ENCODE measurements at places on chromosomes 16 and 17.

- DNase-seq = no peak
These were observed 53.7 kb upstream of the GNG13 start for GRCh38 chr16:853981-854807.

DNA sequence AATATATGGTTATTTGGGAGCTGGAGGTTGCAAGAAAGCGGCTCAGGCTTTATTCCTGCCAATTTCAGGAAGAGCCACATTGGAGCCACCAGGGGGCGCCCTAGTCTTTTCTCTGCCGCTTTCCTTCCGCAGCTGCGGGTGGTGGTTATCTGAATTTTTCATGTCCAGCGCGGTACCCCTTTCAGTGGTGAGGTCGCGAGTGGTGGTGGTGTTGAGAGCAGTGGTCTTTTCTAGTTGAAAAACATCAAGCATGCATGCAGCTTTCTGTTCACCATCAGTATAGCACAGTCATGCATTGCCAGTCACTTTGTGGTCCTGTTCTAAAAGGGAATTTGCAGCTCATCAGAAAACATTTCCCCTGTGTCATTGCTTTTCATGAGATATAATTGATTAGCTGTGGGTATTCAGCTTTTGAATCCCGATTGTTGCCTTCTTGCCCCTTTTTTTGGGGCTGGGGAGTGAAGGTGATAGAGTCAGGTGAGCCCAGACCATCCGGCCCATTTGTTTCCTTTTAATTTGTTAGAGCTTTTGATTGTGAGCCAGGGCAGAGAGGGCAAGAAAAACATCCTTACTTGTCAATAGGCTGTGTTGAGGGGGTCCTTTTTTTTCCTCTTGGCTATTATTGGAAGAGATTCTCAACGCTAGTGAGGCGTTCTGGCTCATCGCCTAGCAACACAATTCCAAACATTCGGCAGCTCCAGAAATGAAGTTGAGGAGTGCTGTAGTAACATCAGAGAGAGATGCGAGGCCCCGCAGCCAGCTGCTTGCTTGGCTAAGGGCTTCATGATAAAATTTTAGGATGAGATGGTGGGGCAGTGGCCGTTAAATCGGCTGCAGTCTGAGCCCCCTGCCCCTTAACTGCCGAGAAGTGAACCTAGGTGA is 119.0 kb downstream of the SNX29 start:
- DNase-seq = peak; percentile 70

DNA sequence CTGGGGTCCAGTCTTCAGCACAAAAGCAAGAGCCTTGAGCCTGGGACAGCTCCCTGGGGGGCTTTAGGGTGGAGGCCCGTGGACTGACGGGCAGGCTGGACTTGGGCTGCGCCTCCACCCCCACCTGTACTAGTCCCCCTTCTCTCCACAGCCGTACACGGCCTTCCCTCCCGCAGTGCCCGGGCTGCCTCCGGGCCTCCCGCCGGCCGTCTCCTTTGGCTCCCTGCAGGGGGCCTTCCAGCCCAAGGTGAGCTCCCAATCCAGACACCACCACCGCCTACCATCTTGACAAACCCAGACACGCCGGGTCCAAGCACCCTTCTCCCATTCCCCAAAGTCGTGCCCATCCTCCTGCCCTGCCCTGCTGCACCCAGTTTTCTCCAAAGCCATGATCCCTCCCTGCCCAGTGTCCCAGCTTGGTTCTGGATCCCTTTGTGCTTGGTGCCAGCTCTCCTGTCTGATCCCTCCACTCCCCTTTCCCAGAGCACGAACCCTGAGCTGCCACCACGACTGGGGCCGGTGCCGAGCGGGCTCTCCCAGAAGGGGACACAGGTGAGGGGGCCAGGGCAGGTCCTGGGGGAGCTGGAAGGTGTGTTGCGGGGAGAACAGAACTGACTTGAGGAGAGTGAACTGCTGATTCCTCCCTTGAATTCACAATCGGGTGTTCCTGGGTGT is 7.1 kb downstream of the FBRS start:
- no peak for DNase-seq

GRCh38 chr17:41308918-41309359 is at the start of gene KRTAP16-1:
TSS of gene KRTAP16-1 (minus strand) at chr17:41309309. CDS start at chr17:41309253, 56 bp downstream.
- no peak for DNase-seq

DNA sequence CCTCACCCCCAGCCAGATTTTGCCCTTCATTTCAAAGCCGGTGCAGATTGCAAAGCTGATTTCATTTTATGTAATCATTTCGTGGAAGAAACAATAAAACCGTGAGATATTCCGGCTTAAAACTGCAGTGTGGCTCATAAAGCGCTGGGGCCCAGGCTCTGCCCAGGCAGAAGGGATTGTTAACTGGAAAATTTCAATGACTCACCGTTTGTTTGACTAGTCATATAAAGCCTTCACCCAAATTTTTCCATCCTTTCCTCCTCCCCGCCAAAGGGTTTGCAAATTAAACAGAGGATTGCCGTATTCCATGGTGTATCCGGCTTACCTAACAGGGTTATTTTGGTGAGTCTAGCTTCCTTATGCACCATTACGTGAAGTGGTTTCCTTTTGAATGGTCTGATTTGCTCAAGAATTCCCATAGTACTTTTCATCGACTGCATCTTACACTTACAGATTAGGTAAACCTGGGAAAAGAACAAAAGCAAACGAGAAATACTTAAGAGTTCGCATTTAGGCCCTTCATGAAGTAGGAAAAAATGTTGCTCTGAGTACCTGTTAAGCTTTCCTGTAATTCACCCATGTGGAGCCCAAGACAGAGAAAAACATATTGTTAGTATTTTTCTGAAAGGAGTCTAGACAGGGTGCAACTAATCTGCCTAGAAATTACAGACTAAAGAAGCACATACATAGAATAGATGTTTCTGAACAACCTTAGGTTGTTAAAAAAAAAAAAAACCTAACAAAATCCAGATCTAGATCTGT is 949 bp upstream of the GSPT1 start:
- peak; percentile 62 for DNase-seq

- no peak for DNase-seq
These were observed 14.9 kb upstream of the C16orf54 start for GRCh38 chr16:29760567-29761279.

DNA sequence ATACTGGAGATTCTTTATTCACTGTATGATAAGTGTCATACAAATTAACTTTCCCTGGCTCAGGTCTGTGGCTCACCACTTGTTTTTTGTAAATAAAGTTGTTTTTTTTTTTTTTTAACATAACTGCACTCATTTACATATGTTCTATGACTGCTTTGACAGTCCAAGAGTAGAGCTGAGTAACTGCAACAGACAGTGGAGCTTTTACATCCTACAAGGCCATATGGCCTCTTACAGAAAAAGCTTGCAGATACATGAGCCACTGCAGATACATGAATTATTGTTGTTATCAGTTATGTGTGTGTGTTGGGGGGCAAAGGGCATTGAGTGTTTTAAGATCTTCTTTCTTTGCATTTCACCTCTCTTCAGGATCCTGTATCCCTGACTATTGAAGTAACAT is 311.7 kb downstream of the BCAS3 start:
- no peak for DNase-seq

DNA sequence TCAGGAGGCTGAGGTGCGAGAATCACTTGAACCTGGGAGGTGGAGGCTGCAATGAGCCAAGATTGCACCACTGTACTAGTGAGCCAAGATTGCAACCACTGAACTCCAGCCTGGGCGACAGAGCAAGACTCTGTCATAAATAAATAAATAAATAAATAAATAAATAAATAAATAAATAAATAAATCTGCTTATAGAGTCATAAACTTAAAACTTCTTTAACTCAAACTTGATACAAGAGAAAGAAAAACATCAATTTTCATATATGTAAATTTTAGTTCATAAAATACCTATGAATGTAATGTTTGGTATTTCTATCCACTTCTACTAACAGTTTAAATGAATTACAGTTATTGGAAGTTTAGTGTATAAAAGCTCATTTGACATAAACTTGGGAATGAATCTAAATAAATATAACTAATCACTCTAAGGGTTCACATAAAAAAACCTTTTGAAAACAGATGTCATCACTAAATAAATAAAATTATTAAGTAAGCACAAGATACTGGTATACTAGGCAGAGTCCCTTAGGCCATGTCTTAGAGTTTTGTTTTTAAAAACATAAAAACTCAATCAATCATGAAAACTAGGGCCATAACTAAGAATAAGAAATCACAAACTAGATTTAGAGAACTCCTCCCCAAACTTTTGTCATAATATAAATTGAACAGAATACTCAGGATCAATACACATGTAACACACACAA is 54.1 kb downstream of the SMURF2 start:
- DNase-seq = no peak

GRCh38 chr17:73188011-73188410 is 4.8 kb upstream of the COG1 start:
- no peak for DNase-seq

DNA sequence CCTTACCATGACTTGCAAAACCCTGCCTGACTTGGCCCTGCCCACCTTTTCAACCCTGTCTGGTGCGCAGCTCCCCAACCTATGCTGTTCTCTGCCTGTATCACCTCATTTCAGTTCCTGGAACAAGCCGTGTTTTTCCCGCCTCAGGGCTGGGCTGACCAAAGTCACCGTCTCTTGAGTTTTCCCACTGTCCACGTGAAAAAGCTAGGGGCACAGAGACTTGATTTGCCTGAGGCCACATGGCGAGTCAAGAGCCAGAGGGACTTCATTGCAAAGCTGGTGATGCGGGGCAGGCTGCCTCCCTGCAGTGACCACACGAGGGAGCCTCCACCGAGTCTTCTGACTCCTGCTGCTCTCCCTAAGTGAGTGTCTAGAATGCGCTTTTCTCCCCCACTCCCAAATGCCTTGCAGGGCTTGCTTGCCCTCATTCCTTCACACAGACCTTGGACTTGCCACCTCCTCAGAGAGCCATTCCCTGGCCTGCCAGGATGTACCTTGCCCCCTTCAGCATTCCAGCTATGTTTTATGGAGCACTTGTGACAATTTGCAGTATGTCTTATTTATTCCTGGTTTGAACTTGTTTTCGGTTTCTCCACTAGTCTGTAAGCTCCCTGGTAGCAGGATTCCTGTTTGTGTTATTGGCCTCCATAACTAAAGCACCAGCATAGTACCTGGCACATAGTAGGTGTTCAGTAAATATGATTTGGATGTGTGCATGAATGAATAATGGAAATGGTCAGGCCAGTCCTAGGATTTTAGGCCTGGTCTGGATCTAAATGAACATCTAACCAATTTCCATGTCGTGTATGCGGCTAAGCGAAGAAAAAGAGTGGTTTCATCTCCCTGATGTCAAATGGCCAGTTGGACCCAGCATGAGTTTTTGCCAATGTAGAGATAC is 252.3 kb downstream of the SNX29 start:
- DNase-seq = peak; percentile 72

- no peak for DNase-seq
These were observed 279.6 kb downstream of the HS3ST3B1 start for GRCh38 chr17:14580499-14580898.

DNA sequence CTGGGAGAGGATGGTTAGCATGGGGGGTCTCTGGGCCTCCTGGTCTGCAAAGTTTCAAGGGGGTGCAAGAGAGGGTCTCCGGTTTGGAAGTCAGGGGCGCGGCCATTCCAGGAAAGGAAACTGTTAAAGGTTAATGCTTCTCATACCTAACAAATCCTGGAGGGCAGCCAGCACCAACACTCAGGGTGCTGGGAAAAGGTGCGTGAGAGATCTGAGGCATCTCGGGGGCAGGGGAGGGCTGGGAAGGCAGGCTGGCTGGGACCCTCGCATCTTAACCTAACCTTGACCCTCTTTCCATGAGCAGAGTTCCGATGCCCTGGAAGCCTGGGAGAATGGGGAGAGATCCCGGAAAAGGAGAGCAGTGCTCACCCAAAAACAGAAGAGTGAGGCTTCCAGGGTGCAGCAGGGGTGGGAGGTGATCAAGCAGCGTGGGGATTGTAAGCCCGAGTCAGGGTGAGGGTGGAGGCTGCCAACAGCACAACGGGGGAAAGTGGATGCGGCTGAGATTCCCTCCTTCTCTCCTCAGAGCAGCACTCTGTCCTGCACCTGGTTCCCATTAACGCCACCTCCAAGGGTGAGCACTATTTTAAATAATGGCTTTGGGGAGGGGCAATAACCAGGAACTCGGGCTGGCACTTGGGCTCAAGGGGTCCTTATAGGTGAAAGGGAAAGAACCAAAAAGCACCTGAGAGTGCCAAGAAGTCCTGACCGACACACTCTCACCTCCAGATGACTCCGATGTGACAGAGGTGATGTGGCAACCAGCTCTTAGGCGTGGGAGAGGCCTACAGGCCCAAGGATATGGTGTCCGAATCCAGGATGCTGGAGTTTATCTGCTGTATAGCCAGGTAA is 996 bp downstream of the TNFSF13 start:
- no peak for DNase-seq

- no peak for DNase-seq
These were observed at the start of gene SPPL2C for GRCh38 chr17:45844695-45845375. TSS of gene SPPL2C (plus strand) at chr17:45844881. CDS start at chr17:45844907, 26 bp downstream.

DNA sequence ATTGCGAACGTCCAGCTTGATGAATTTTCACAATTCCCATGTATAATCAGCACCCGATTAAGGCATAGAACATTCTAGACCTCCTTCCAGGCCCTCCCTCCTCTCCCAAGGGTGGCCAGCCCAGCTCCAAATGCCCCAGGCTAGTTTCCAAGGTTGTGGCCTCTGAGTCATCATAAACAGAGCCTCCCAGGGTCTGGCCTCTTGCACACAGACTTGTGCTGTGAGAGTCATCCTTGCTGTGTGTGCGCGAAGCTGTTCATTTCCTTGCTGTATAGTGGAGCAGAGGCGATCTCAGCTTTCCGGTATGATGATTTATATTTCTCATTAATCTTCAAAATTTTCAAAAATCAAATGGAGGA is 20.5 kb upstream of the JPH3 start:
- peak; percentile 99 for DNase-seq

GRCh38 chr17:6365200-6365943 is 69.5 kb downstream of the AIPL1 start:
- DNase-seq = peak; percentile 5

GRCh38 chr16:22366889-22367288 is 7.5 kb downstream of the CDR2 start:
- DNase-seq = no peak

- DNase-seq = no peak
These were observed 264.3 kb upstream of the MAF start for GRCh38 chr16:79864781-79865391.

GRCh38 chr16:47664653-47665325 is 203.7 kb downstream of the PHKB start:
- peak; percentile 12 for DNase-seq

DNA sequence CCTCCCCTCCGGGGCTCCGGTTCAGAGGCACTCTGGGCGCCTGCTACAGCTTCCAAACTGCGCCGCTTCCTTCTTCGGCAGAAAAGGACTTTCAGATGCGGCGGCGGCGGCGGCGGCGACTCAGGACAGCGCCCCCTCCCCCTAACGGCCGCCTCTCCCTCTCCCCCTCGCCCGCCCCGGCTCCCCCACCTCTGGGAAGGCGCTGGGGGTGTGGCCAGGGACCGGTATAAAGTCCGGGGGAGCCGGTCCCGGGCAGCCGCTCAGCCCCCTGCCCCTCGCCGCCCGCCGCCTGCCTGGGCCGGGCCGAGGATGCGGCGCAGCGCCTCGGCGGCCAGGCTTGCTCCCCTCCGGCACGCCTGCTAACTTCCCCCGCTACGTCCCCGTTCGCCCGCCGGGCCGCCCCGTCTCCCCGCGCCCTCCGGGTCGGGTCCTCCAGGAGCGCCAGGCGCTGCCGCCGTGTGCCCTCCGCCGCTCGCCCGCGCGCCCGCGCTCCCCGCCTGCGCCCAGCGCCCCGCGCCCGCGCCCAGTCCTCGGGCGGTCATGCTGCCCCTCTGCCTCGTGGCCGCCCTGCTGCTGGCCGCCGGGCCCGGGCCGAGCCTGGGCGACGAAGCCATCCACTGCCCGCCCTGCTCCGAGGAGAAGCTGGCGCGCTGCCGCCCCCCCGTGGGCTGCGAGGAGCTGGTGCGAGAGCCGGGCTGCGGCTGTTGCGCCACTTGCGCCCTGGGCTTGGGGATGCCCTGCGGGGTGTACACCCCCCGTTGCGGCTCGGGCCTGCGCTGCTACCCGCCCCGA is at the start of gene IGFBP4:
Gene IGFBP4, plus strand, starts transcription at position 255 of the 792 bp plus-strand sequence. Its CDS starts 286 bp downstream, at position 541.
- peak; percentile 74 for DNase-seq
